Astrocyte of the spinal cord (primary cell): ENCODE measurements at places on chromosomes 7 and 10.
A peak's percentile ranks its signal among the peaks of the same experiment; 100 is the strongest.

DNA sequence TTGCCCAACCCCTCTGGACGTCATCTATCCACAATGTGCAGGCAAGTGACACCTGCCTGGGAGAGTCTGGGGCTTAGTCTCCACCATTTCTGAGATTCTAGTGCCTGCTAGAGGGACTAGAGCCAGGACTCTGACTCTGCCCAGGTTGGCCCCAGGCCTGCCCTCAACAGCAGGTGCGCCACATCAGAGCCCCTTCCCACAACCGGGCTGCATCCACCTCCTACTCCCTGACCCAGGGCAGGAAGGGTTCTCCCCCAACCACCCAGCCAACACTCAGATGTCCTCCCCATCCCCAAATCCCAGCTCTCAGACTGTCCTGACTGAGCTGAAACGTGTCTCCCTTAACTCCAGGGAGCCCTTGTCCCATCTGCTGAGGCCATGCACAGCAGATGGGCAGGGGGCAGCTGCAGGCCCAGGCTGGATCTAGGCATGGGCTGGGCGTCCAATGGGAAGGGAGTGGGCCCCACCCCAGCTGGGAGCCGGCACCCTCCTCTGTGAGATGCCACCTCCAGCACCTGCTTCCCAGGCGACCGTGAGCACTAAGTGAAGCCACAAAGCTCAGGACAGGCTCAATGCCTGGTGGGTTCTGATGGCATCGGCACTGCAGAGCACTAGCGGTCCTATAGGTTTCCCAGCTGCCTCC, 49.2 kb downstream of the RASGEF1A start:
- no peak for DNase-seq

DNA sequence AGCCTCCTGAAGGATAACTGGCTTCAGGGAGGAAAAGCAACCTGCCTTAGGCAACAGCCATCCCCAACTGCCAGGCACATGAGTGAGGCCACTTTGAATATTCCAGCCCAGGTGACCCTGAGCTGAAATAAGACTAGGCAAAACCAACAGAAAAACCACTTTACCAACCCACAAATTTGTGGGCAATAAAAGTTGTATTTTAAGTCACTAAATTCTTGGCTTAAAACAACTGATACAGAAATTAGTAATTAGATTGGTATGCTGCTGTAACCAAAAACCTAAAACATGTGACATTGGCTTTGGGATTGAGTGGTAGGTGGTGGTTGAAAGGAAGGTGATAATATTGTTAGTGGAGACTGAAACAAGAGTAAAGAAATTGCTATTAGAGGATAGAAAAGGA, 39.9 kb downstream of the ABCB4 start:
- peak; percentile 56 for DNase-seq

GRCh38 chr7:30510124-30511075, 5.8 kb upstream of the GGCT start:
- peak; percentile 60 for DNase-seq

DNA sequence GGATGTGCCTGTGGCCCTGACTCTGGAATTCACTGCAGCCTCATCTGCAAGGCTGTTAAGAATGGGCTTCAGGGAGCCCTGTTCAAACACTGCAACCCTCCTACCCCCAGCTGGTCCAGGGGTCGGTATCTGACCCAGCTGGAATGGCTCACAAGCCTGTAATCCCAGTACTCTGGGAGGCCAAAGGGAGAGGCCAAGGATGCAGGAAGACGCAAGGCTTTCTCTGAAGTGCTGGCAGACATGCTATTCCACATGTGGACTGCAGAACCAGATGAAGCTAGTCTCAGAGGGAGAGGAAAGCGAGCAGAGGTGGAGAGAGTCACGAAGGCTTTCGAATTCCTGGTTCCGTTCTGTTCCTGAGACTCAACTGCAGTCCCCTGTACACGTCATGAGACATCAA, 45.0 kb downstream of the ESYT2 start:
- peak; percentile 11 for DNase-seq

- DNase-seq = no peak
Measured at GRCh38 chr10:81696609-81697388, 178.2 kb upstream of the NRG3 start.

DNA sequence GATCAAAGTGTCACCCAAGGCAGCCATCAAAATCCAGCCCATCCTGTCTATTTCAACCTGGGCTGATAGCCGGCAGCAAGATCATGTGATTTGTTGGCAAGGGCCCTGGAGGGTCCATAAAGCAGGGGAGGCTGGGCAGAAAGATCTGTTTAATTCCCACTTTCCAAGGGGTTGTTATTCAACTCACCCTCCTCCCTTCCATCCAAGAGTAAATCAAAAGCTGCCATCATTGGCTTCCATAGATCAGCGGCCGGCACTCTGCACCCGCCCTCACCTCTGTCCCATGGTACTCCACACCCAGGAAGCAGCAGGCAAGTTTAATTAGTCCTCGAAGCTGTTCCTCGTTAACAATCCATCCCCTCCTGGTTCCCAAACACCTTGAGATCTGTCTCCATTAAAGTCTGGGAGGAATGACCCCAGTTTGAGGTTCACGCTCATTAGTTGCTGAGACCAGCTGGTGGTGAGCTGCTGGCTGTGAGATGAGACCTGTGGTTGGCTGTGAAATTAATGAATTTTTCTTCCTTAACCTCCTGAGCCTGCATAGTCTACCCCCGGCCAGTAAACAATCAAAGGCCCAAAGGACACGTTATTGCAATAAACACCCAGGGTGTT, 120.6 kb upstream of the CHST15 start:
- no peak for DNase-seq
